Activated naive CD8-positive, alpha-beta T cell treated with anti-CD3 and anti-CD28 coated beads, Interleukin-2, amount 50 U/mL, for 16 hours (primary cell): ENCODE measurements at places on chromosomes 2 and 18.

- no peak for DNase-seq
Observed at GRCh38 chr2:63736354-63736753, 105.3 kb upstream of the UGP2 start.

- DNase-seq = no peak
Observed at GRCh38 chr2:12099374-12099773, 352.9 kb downstream of the LPIN1 start.

DNA sequence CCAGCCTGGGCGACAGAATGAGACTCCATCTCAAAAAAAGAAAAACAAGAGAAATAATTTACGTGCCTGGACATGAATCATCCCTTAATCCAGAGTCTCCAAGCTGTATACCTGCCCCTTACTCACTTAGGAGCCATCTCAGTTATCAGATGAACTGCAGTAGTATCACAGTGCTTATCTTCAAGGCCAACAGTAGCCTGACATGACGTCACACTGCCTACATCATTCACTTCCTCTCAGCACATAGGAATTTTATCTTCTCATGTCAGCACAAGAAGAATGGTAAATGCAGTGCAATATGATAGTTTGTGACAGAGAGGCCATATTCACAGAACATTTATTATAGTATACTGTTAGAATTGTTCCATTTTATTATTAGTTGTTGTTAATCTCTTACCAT is 216.6 kb downstream of the SS18 start:
- no peak for DNase-seq

- DNase-seq = no peak
Observed at GRCh38 chr2:20578895-20579825, 71.7 kb downstream of the HS1BP3 start.

DNA sequence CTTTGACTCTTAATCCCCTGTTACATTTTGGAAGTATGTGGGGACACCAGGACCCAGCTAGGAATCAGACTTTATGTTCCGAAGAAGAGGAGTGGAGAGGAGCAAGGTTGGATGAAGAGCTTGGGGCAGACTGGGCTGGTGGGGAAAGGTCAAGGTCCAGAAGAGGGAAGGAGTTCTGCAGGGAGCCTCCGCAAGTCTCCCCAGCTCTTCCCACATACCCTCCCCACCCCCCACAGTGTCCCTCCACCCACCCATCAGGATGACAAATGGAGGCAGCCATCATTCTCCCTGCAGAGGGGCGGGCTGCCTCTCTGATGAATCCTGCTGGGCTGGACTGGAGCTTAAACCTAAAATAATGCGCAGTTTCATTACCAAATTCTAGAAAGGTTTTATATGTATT is 77.2 kb downstream of the ACKR3 start:
- DNase-seq = no peak

DNA sequence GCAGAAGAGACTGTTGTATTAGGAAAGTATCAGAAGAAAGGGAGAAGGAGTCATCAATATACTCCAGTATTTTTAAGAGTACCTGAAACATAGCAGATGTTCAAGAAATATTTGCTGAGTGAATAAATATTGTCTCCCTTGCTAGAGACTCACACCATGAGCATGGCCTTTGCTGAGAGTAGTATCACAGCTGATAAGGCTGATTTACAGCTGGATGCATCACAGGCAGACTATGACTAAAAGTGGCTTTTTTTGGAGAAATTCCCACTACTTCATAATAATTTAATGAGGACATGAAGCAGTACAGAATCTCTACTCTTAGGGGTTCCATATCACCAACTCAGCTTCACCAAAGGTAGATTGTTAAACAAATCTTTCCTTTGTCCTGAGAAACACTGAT is 373.3 kb downstream of the RBM43 start:
- DNase-seq = no peak

DNA sequence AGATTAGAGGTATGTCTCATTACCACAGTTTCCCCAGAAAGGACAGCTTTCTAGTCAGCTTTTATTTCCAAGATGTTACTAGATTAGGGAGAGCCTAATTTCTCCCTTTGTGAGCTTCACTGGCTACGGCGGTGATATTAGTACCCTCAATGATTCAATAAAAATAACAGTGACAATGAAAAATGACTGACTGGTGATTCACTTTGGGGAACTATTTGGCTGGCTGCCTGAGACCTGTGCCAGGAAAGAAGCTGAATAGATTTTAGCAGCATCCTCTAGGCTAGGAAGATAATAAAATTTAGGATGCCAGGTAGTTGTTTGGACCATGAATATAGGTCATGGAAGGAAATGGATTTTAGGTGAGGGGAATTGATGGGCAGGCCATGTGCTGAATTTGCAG is 178.7 kb downstream of the FMNL2 start:
- no peak for DNase-seq

DNA sequence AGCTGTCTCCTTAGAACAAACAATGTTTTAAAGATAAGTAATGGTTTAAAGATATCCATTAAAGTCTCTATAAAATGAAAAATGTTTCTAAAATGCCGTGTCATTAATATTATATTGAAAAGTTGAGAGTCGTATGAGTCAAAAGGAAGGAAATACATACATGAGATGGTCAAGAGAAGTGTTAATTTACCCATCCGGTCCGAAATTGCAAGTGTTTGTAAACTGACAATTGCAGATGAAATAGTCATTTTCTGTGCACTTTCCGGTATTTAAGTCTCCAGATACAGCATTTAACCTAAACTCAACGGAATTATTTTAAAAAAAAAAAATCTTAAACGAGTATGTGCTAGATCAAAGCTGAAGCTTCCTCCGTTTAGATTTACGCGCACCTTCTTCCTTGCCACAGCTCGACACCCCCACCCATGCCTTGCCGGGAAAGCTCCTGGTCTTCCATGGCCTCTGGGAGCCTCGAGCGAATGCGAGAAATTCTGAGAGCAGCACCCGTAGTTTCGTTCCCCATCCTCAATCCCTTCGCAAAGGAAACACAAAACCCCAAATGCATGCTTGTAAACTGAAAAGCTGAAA is 1.8 kb downstream of the DSC3 start:
- no peak for DNase-seq

DNA sequence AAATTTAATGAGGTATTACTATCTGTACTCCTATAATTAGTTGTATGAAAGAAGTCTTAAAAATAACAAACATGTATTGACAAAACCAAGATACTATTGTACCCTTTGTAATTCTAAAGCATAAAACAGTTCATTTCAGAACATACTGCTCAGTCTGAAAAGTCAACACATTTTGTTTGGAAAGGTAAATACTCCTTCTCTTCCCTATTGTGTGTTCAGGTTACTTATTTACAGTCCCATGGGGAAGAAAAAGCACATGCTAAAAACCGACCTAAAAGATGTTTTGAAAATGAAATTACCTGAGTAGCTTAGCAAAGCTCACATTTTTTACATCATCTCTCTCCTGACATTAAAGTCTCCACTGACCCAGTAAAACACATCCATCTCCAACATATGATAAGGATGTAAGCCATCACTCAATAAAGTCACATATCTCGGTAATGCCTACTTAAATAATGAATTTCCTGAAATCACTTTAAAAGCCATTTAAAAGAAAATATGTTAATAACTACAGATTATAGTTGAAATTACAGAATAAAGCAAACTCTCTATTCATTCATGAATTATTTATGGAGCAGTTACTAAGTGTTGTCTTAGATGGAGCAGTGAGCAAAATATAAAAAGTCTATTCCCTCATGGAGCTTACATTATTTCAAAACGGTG is 75.6 kb upstream of the FZD5 start:
- DNase-seq = no peak

- DNase-seq = no peak
Observed at GRCh38 chr2:239551206-239551605, 150.4 kb upstream of the HDAC4 start.

- no peak for DNase-seq
Observed at GRCh38 chr2:85697096-85697495, 2.9 kb downstream of the GNLY start.

- no peak for DNase-seq
Observed at GRCh38 chr2:110675679-110676078, 2.2 kb downstream of the BUB1 start.

DNA sequence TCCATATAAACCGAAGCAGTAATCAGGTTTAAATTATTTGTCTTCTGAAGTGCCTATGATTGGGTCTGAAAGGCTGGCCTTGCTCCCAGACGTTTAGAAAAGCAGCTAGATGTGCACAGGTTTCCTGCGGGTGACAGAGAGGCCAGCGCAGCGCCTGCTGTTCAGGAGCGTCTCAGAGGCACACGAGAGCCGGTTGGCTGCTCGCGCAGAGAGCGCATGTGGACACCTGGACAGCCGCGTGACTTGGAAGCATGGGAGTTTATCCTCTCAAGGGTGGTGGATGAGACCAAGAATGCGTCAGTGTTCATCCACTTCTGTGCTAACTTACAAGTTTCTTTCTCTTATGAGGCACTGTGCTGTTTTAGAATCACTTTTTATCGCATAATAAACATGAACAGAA is 303.7 kb downstream of the PTGR3 start:
- DNase-seq = no peak

DNA sequence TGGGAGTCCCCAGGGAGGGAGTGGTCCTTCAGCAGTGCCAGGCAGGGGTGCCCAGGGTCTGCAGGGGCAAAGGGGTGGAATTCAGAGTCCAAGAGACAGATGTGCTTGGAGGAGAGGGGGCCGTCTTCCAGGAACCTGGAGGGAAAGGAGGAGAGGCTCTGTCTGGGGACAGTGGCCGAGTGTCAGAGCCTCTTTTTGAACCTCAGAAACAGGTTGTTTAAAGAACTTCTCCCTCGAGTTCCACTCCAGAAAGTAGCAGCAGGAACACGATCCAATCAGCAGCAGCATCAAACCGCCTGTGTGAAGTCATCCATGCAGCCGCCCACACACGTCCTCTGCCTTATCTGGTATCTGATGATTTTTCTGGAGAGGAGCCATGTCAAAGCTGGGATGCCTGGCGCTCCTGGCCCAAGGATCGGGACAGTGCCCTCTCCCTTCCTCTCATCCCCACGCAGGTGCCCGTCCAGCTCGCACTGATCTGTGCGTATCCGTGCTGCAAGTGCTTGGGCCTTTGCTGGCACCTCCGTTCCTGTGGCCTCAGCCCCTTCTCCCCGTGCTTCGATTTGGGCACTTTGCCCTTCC is 205.1 kb downstream of the NDUFA10 start:
- no peak for DNase-seq

GRCh38 chr2:241029599-241030332 is 31.3 kb downstream of the SNED1 start:
- no peak for DNase-seq

- DNase-seq = no peak
Observed at GRCh38 chr18:8151181-8151580, 458.1 kb upstream of the RAB12 start.

DNA sequence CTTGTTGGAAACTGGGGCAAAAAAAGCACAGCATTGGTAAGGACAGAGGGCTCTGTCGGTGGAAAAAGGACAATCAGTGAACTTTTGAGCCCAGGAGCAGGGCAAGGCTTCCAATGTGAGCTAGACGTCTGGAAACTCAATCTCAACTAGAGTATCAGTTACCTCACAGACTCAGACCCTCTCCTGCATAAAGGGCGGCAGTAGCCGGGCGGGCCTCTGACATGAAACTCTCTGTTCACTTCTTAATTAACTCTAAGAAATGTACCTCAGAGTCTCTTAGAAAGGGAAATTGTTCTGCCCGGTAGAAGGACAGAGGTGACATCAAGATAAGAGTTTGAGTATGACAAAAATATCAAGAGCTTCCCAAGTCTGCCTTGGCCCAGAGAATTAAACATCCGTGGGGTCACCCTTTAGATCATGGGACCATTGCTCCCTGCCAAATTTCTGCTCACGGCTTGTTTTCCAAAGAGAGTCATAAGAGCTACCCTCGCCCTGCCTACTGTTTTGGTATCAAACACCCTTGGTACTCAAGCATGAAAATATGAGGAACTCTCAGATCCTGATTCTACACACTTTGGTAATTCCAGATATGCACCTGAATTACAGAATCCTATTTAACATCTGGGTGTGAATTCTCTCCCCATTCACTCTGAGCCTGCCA is 103.5 kb upstream of the PKDCC start:
- DNase-seq = no peak

DNA sequence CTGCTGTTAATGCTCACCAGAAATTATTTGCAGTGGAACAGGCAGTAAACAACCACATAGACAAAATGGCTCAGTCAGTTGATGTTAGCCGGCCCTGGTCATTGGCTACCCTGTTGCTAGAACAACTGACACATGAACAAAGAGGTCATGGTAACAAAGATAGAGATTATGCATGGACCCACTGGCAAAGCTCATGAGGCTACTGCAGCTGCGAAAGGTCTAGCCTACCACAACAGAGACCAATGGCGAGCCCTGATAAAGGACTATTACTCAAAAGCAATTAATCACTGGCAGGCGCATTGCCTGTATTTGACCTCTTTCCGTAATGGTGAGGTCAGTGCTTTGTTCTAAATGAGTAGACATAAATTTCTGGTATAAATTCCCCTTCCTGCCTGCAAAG is 474.2 kb downstream of the DSC3 start:
- no peak for DNase-seq

DNA sequence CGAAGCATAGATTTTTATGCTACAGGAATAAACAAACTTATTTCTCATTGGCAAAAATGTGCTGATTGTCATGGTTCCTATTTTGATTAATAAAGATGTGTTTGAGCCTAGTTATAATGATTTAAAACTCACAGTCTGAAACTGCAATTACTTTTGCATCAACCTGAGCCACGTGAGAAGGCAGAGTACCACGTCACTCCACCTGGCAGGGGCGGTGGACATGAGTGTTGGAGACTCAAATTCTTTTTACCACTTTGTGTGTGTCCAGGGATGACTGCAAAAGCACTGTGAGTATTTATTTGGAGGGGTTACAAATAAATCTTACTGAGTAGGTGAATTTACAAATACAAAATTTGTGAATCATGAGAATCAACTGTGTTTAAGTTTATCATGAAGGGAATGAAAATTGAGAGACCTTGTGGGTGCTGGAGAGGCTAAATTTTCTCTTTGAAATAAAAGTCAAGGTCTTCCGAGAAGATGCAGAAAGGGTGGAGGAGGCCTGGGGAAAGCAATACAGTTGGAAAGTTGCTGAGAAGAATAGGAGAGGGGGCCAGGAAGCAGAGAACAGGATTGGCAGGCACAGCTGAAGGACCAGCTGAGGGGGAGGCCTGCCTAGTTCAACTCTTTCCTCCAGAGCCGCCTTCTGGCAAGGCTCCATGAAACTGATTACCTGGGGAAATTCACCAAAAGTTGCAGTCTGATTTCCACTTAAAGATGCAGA is 316.4 kb downstream of the MYCN start:
- no peak for DNase-seq

GRCh38 chr2:67289921-67290371 is 107.2 kb upstream of the ETAA1 start:
- DNase-seq = no peak

DNA sequence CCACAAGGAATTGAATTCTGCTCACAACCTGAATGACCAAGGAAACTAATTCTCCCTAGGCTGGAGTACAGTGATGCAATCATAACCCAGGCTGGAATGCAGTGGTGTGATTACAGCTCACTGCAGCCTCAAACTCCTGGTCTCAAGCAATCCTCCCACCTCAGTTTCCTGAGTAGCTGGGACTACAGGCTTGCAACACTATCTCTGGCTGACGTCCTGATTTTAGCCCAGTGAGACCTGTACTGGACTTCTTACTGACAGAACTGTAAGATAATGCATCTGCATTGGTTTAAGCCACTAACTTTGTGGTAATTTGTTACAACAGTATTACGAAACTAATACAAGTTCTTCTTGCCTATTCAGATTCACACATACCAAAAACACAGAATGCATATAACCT is 9.5 kb upstream of the KDSR start:
- no peak for DNase-seq

GRCh38 chr2:170236680-170237047 is 58.7 kb downstream of the MYO3B start:
- DNase-seq = no peak
